ENCODE measurements at places on chromosomes 5 and 9. TPM values are rescaled to one million over a fixed set of nuclear protein-coding genes. Genes with fewer than 3 reads are reported as not detected.

- no peaks in the 10 kb centered on the region for H3K27me3 ChIP-seq
- DNase-seq, result no peak
Measured at GRCh38 chr9:92986176-92987119, 39.1 kb downstream of the FGD3 start.

DNA sequence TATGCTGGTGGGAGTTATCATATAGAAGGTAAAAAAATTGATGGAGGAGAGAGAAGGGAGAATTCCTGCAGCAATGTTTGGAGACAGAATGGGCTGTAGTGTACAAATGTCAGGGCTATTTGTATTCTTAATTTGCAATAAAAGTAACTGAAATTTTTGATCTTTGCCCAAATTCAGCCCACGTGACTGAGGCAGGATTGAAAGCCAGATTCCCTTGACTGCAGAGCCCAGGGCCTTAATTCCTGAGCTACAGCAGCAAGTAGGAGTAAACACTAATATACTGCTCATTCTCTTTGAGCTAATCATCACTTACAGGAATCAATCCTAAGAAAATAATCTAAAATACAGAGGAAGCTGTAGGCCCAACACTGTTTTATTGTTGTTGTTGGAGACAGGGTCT, 5.2 kb upstream of the ANXA6 start:
- no peak overlapping the region for H3K27ac ChIP-seq
- no peak overlapping the region for H3K4me3 ChIP-seq
- peaks cover 9% of the 10 kb centered on the region for H3K4me1 ChIP-seq
- no peak for DNase-seq
- no peaks in the 10 kb centered on the region for H3K27me3 ChIP-seq

Gene FOXI1
- total RNA-seq, result not detected

GRCh38 chr5:83470526-83471404, 779 bp upstream of the VCAN start:
- peaks cover 10% of the 10 kb centered on the region for H3K27me3 ChIP-seq
- no peak for DNase-seq
- peaks cover 21% of the 10 kb centered on the region for H3K4me1 ChIP-seq
- H3K4me3 ChIP-seq, result peak overlapping the region; percentile 48
- H3K27ac ChIP-seq, result no peak overlapping the region

Gene EPB41L4B
- 4.1 TPM for total RNA-seq

- no peak for DNase-seq
- H3K4me3 ChIP-seq, result no peak overlapping the region
- no peak overlapping the region for H3K27ac ChIP-seq
- H3K27me3 ChIP-seq, result no peaks in the 10 kb centered on the region
- H3K36me3 ChIP-seq, result no peaks in the 10 kb centered on the region
Measured at GRCh38 chr5:157971571-157972216, 112.7 kb upstream of the CLINT1 start.

Gene FGF1
- 15.5 TPM for total RNA-seq

Gene CAMK4
- total RNA-seq, result 2.7 TPM

- no peak for DNase-seq
- no peak overlapping the region for H3K4me3 ChIP-seq
Measured at GRCh38 chr9:92392690-92393089, 11.7 kb downstream of the OGN start.

Gene LCN15
- total RNA-seq, result not detected

DNA sequence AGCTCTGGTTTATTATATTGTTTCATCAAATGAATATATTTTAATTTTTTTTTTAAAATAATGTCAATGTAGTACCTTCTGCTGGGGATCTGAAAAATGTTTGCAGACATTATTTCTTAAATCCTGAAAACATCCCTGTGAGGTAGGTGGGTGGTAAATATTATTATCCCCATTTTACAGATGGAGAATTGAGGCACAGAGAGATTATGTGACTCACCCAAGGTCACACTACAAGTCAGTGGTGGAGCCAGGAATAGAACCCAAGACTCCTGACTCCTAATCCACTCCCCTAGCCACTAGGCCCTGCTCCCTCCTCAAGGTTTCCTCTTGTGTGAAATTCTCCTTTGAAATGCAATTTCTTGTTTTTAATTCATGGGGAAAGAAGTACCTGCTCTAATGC, 171.4 kb downstream of the NIPBL start:
- DNase-seq, result no peak
- H3K27ac ChIP-seq, result no peak overlapping the region
- H3K4me3 ChIP-seq, result no peak overlapping the region
- H3K36me3 ChIP-seq, result peaks cover 67% of the 10 kb centered on the region
- no peaks in the 10 kb centered on the region for H3K4me1 ChIP-seq

- H3K36me3 ChIP-seq, result peaks cover 8% of the 10 kb centered on the region
- peak overlapping the region; percentile 92 for H3K27ac ChIP-seq
- peaks cover 69% of the 10 kb centered on the region for H3K4me1 ChIP-seq
- no peaks in the 10 kb centered on the region for H3K27me3 ChIP-seq
Measured at GRCh38 chr9:137411645-137412380, 11.1 kb downstream of the EXD3 start.

DNA sequence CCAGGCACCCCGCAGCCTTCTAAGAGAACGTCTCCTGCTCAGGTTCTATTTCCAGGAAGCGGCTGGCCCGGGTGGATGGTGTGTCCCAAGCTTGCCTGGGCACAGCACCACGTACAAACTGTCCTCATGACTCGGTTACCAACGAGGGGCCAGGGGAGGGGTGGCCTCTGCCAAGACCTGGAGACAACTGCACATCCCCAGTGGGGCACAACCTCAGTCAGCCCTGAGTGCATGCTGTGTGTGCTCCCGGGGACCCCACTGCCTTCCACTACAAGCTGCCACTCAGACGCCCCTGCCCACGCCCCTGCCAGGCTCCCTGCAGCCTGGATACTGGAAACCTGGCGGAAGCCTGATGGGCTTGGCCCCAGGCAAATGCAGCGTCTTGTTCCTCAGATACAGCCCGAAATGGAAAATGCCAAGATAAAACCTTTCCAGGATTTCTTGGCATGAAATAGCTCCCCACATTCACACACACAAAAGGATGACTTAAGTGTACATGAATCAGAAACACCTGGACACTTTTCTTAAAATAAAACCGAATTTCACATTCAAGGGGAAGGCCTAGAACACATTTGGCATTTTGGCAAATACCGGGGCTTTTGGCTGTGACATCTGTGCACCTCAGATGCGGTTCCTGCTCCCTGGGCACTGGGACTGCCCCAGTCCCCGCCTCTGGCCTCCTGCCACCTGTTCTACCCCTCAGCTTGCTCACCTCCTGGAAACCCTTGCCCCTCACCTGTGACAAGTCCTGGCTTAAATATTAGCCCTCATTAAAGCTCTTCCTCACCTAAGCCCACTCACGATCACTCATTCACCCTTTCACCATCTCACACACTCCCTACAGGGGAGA, 62.5 kb downstream of the COL23A1 start:
- H3K4me1 ChIP-seq, result no peaks in the 10 kb centered on the region
- no peaks in the 10 kb centered on the region for H3K36me3 ChIP-seq
- H3K27ac ChIP-seq, result no peak overlapping the region

Gene GOLM1
- 27.5 TPM for total RNA-seq

DNA sequence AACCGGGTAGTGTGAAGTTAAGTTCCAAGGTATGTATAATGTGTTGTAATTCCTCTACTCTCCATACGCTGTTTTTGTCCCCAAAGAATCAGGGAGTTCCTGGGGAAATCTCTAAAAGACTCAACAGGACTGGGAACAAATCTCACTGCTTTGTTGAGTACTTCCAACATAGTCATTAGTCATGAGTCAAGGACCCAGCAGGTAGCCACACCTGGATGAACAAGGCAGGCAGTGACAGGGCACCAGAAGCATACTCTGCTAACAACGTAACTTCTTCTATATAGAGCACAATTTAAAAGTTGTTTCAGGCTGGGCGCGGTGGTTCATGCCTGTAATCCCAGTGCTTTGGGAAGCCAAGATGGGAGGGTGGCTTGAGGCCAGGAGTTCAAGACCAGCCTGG, 126.8 kb downstream of the SLC1A3 start:
- no peak for DNase-seq
- no peak overlapping the region for H3K27ac ChIP-seq
- H3K36me3 ChIP-seq, result no peaks in the 10 kb centered on the region
- no peak overlapping the region for H3K4me3 ChIP-seq
- no peaks in the 10 kb centered on the region for H3K27me3 ChIP-seq
- no peaks in the 10 kb centered on the region for H3K4me1 ChIP-seq

DNA sequence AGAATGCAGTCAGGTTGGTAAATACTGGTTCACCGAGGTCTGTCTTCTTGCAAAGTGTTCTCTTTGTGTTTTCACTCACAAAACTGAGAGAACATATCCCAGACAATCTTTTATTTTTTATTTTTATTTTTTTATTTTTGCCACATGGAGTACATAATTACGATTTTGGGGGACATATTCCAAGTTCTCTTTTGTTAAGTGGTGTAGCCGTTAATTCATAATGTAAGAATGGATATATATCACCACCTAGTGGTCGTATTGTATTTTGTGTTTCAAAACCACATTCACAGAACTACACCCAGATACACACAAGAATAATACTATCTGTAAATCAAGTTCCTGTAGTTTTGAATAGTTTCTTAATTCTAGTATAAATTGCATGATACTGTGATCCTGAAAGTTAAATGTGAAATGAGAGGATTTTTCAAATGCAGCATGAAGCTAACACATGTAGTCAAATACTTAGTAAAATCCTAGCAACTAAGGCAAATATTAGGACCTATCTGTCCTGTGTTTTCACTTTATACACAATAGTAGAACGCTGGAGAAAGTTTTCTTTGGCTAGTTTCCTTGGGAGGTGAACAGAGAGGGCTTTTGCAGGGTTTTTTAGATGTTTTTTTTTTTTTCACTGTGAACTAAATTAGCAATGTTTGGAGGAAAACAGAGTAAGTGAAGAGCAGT, 92.7 kb downstream of the VCAN start:
- H3K27ac ChIP-seq, result no peak overlapping the region
- peaks cover 24% of the 10 kb centered on the region for H3K4me1 ChIP-seq

Gene IL5
- total RNA-seq, result not detected

GRCh38 chr5:76331126-76331525, 72.0 kb upstream of the IQGAP2 start:
- no peaks in the 10 kb centered on the region for H3K36me3 ChIP-seq
- no peak overlapping the region for H3K27ac ChIP-seq
- no peak overlapping the region for H3K4me3 ChIP-seq
- H3K4me1 ChIP-seq, result no peaks in the 10 kb centered on the region
- H3K27me3 ChIP-seq, result peaks cover 10% of the 10 kb centered on the region

DNA sequence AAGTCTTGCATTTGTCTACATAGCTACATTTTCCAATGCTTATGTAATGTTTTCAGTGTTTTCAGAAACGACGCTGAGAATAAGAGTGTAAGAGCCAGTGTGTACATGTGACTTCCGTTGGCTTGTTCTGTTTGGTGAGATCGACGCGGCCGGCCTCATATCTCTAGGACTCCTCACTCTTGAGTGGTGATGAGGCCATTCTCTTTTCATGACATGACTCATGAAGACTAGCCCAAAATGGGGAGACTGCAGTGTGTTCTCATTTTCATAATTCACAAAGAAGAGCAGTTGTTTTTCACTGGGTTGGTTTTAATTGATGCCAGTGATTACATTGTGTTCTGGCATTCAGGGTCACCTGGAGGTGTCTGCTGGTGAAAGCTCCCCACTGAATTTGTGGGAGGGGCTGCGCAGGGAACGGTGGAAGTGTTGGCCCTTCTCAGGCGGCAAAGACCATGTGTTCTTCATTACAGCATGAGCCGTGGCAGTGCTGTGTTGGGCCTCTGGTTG, 131.5 kb upstream of the OTULINL start:
- peaks cover 27% of the 10 kb centered on the region for H3K36me3 ChIP-seq
- H3K27ac ChIP-seq, result peak overlapping the region; percentile 98
- peaks cover 82% of the 10 kb centered on the region for H3K4me1 ChIP-seq
- H3K27me3 ChIP-seq, result no peaks in the 10 kb centered on the region

GRCh38 chr5:9423571-9423970, 122.3 kb downstream of the SEMA5A start:
- no peak overlapping the region for H3K4me3 ChIP-seq
- H3K36me3 ChIP-seq, result 0 out of 2 replicates have a peak, but pooled peaks cover 6% of the 10 kb centered on the region
- H3K4me1 ChIP-seq, result peaks cover 21% of the 10 kb centered on the region
- no peaks in the 10 kb centered on the region for H3K27me3 ChIP-seq

Gene AFAP1L1
- 33.2 TPM for total RNA-seq

DNA sequence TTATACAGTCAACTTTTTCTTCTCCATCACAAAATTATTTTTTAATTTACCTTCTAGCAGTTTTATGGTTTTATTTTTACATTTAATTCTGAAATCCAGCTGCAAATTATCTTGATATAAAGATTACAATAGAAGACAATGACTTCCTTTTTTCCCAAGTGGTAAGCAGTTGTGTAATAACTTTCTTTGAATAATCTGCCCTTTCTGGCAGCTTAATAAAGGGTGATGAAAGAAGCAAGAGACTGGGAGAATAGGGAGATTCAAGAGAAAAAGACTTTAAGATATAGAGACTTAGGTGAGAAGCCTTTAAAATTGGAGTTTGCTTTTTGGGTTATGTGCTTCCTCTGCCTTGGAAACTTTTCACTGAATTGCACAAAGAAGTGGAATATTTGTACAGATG, 100.4 kb upstream of the FREM1 start:
- no peak for DNase-seq
- H3K27ac ChIP-seq, result no peak overlapping the region
- no peaks in the 10 kb centered on the region for H3K36me3 ChIP-seq
- no peaks in the 10 kb centered on the region for H3K4me1 ChIP-seq

GRCh38 chr5:137015540-137016116, 483.5 kb downstream of the SPOCK1 start:
- no peaks in the 10 kb centered on the region for H3K36me3 ChIP-seq
- DNase-seq, result no peak
- H3K4me3 ChIP-seq, result no peak overlapping the region
- H3K27me3 ChIP-seq, result no peaks in the 10 kb centered on the region

Gene GHR
- 0.05 TPM for total RNA-seq

Gene MSH3
- total RNA-seq, result 7.7 TPM

DNA sequence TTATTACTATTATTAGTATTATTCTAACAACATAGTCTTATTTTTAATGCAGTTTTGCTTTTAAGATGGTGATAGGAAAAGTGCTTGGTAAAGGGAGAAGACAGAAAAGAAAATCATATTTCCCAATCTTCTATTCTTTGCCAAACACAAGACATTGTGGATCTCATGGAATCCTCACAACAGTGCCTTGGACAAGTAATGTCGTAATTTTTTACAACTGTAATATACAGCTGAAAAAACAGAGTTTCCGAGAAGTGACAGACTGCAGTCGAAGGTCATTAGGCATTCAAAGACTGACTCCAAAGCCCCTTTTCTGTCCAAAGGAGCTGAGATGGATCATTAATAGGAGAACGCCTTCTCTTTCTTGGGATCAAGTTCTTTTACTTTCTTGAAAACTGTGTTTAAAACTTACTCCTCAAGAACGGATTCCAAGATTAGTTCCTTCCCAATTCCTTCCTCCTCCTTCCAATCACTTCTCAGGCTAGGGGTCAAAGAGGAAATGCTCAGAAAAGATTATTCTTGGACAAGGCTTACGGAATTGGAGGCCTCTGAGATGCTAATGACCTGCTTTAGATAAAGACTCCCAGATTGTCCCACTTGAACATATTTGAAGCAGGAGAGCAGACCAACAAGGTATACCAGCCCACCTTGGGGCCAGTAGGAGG, 24.3 kb upstream of the TRIM32 start:
- no peak for DNase-seq
- no peak overlapping the region for H3K4me3 ChIP-seq
- no peaks in the 10 kb centered on the region for H3K36me3 ChIP-seq
- no peaks in the 10 kb centered on the region for H3K27me3 ChIP-seq
- H3K27ac ChIP-seq, result no peak overlapping the region
- no peaks in the 10 kb centered on the region for H3K4me1 ChIP-seq
